ENCODE measurements at places on chromosomes 1 and 21.
A peak's percentile ranks its signal among the peaks of the same experiment; 100 is the strongest.

DNA sequence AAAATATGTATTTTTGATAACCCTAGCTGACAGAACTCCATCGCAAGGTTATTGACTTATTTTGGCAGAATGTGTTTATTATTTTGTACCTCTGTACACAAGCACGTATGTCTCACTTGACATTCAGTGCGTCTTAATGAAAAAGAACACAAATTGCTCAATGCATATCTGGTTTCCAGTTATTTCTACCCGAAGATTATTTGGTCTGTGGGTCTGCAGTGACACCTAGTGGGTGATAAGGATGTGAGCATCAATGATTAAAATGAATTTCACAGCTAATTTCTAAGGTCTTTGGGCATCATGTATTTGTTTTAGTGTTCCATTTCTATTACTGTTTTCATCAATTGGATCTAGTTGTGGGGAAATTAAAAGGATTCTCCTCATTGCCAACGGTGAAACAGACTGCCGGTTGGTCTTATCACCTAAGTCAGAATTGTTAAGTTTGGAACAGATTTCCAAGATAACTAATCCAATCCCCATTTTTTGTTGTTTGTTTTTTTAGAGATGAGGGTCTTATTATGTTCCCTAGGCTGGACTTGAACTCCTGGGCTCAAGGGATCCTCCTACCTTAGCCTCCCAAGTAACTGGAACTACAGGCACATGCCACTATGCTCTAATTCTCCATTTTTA, 13.9 kb downstream of the DDX20 start:
- DNase-seq: no peak

DNA sequence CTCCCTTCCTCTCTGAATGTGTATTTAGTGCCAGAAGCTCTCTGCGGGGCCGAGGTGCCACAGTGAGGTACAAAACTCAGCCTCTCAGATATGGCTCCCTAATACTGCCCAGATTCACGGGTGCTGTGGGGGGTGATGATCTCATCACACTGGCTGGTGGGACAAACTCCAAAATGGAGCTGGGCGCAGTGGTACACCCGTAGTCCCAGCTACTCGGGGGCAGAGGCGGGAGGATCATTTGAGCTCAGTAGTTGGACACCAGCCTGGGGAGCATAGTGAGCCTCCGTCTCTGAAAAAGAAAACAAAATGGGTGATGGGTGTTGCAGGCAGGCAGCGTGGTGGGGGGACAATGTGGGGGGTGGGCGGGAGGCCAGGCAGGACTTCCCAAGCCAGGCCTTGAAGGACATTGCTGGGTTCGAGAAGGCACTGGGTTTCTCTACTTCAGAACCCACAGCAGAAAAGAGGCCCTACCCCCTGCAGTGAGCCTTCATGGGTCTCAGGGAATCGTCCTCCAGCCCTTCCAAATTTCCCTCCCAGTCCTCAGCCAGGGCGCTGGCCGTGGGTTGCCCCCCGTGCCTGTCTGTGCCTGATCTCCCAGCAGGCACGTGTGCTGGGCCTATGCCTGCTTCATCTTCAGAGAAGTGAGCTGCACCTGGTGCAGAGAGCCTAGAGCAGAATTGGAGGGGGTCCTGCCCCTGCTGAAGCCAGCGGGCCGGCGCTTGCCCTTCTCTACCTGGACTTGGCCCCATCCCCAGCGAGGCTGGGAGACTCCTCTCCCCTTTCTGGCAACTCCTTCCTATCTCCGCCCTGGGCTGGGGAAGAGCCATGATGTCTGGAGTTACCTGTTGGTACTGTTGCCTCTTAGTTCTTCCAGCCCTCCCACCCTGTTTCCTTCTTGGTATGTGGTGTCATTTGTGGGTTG, 14.0 kb downstream of the H6PD start:
- DNase-seq: no peak

- no peak for DNase-seq
Measured at GRCh38 chr1:209073879-209074278, 509.6 kb upstream of the CAMK1G start.

GRCh38 chr1:214551436-214552173, at the start of gene PTPN14:
Gene PTPN14 (minus strand): TSS chr1:214551602. CDS start chr1:214464803, 86,799 bp downstream.
- peak; percentile 89 for DNase-seq

DNA sequence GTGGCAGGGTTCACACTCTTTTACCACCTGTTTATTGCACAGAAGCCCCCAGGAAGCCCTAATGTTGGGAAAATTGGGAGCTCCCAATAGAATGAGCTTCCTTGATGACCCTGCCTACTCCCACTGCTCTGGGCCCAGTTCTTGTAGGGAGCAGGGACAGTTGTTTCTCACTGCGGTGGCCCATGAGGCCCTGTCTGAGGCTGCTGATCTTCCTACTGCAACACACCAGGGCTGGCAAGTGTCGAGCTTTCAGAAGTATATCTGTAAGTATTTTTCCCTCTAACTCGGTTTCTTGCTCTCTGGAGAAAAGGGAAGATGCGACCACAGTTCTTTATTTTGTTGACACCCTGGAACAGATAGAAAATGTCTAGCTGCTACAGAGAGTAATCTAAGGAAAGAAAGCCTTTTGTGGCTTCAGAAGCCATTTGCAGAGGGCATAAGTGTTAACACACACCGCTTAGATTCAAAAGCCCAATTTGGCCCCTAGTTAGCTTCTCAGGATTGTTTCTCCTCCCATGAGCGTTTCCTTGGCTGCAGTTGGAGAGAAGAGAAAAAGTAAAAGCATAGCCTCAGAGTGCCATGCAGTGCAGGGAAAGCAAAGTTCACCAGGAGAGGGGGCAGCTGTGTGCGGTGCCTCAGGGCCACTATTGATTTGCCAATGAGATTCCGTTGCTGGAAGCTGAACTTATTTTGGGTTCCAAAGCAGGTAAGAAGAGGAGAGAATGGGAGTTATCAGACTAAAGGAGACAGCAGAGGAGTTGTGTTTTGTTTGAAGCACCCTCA, 102.6 kb downstream of the SELENOF start:
- DNase-seq: no peak

GRCh38 chr21:36773117-36773516, 74.2 kb downstream of the SIM2 start:
- no peak for DNase-seq

DNA sequence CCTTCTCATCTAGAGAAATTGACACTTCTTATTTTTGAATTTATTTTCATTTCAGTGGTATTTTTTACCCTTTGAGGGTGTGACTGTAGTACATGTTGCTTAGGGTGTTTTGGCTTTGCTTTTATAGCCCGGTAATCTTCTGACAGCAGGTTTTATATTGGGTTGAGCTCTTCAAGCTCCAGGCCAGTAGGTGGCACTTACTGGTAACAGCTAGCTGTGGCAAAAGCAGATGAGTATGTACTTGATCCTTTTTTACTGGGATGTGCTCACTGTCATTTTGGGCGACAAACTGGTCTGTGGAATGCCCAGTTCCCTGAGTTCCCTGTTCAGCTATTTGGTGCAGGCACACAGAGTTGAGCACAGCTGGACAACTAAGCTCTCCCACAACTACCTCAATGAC, 916.2 kb upstream of the B3GALT2 start:
- no peak for DNase-seq

DNA sequence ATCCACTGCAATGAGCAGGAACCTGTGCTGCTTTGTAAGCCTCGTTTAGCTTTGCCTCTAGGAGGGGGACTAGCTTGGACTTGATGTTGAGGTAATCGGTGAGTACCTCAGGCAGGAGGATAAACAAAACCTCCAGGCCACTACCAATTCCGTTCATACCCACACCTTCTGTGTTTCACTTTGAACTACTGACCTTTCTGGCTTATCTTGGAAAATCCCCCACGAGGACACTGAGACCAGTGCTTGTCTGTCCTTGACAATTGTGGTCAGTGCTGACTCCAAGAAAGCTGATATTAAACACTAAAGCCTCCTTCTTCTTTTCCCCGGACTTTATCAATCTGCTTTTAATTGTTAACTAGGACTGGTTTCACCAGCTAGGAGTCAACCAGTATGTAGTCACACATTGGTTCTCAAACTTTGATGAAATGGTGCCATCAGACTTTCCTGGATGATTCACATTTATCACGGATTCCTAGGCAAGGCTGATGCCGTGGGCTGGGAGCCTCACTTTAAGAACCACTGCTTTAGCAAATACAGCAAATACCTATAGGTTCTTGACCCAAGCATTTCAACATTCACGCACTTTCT, 52.7 kb downstream of the TGFB2 start:
- DNase-seq: no peak

DNA sequence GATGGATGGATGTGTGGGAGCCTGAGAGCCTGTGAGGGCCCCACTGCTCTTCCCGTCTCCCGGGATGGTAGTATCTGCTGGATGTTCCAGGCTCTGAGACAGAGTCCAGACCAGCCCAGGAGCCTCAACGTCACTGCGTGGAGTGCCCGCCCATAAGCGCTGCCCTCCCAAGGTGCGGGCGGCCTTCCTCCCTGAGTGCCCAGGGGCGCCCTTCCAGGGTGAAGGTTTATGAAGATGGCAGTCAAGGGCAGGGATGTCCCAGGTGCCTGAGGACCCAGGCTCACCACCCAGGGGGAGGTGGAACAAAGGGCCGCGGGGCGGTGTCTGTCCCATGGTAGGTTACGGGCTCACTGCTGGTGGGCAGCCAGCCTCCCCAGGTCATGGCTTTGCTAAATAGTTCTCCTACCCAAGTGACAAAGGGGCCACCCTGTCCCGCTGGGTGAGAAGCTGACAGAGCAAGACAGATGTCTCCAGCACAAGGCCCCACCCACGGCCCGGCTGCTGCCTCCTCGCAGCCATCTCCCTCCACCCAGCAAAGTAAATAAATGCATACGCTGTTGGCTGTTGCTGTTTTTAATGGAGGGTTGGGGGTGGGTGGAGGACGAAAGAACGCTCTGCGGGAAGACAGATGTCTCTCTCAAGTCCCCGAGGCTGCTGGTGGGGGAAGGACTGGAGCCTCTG, 9.0 kb upstream of the GPR153 start:
- no peak for DNase-seq

- DNase-seq: no peak
Measured at GRCh38 chr1:204001166-204001901, 71.6 kb upstream of the SOX13 start.

GRCh38 chr1:229637746-229638145, 11.7 kb downstream of the URB2 start:
- DNase-seq: no peak

GRCh38 chr1:46642115-46642680, 25.6 kb upstream of the MOB3C start:
- DNase-seq: no peak

- DNase-seq: no peak
Measured at GRCh38 chr1:157781048-157781447, 4.1 kb upstream of the FCRL2 start.

DNA sequence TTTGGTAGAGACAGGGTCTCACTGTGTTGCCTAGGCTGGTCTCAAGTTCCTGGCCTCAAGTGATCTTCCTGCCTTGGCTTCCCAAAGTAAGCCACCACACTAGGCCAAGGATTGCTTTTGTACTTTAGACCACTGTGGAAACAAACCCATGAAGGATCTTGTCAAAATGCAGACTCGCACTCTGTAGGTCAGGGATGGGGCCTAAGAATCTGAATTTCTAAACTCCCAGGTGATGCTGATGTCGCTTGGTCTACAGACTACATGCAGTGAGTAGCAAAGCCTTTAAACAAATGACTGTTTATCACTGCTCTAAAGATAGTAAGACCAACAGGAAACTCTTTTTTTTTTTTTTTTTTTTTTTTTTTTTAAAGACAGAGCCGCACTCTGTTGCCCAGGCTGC, 54.1 kb upstream of the MUTYH start:
- no peak for DNase-seq

- DNase-seq: no peak
Measured at GRCh38 chr1:162161916-162162550, 92.5 kb downstream of the NOS1AP start.

- no peak for DNase-seq
Measured at GRCh38 chr1:234316937-234317336, 56.3 kb upstream of the COA6 start.

- peak; percentile 96 for DNase-seq
Measured at GRCh38 chr1:150579110-150579944, at the start of gene MCL1. Gene MCL1 (minus strand): TSS chr1:150579610. CDS start chr1:150579530, 80 bp downstream.

DNA sequence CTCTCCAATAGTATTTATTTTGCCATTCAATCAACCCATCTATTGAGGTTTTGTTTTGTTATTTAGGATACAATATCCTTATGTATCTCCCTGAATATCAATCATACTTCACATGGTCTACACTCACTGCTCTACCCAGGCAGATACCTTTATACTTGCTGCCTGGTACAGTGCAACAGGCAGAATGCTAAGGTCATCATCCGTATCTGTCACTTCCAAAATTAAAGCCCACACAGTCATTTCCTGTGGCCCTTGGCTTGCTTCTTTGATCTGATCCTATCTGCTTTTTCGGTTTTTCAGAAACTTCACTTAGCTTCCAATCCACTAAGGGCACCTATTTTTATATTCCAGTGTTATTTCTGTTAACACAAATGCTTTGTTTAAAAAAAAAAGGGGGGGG, 22.3 kb upstream of the ZZZ3 start:
- no peak for DNase-seq

GRCh38 chr1:16249596-16250241, 12.7 kb upstream of the CPLANE2 start:
- peak; percentile 88 for DNase-seq

DNA sequence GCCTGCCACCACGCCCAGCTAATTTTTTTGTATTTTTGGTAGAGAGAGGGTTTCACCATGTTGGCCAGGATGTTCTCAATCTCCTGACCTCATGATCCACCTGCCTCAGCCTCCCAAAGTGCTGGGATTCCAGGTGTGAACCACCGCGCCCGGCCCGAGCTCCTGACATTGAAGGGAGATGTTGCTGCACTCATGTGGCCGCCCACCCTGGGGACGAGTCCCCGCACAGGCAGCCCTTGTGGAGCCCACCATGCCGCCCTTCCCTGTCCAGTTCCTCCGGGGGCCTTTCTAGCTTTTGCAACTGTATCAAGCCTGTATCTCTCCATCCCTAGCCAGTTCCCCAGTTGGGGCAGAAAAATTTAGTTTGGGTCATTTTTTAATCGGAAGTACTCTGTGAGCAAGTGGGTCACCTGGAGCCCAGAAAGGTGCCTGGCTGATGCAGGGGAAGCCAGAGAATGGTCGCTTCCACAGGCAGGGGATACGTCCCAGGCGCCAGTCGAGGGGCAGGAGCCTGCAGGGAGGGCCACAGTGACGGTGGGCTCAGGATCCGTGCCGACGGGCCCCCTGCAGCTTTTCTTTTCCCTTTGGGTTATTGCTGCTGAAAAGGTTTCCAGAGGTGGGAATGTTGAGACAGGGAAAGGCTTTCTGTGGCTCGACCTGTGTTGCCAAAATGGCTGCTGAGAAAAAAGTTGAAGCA, 20.4 kb downstream of the PCNT start:
- DNase-seq: no peak

DNA sequence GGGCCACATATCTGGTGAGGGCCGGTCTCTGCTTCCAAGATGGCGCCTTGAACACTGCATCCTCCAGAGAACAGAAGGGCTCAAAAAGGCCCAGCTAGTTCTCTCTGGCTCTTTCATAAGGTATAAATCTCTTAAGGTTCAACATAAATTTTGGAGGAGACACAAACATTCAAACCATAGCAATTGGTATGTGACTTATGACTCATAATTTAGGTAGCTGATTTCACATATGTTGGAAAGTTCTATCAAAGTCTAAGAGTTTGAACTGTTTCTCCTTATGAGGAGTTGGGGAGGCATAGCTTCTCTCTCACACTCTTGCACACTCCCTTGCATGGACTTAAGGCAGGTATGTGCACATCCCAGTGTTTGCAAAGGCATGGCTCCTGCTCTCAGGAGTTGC, 5.1 kb upstream of the FYB2 start:
- DNase-seq: no peak

All from right atrium auricular region (tissue), 2 donors.